ENCODE measurements at places on chromosomes 5 and 9.

- DNase-seq: no peak
These were observed 72.1 kb downstream of the FEM1C start for GRCh38 chr5:115472271-115473025.

- DNase-seq: no peak
These were observed 32.0 kb downstream of the CKMT2 start for GRCh38 chr5:81265101-81265500.

GRCh38 chr5:102975045-102975444, 144.9 kb downstream of the GIN1 start:
- no peak for DNase-seq

DNA sequence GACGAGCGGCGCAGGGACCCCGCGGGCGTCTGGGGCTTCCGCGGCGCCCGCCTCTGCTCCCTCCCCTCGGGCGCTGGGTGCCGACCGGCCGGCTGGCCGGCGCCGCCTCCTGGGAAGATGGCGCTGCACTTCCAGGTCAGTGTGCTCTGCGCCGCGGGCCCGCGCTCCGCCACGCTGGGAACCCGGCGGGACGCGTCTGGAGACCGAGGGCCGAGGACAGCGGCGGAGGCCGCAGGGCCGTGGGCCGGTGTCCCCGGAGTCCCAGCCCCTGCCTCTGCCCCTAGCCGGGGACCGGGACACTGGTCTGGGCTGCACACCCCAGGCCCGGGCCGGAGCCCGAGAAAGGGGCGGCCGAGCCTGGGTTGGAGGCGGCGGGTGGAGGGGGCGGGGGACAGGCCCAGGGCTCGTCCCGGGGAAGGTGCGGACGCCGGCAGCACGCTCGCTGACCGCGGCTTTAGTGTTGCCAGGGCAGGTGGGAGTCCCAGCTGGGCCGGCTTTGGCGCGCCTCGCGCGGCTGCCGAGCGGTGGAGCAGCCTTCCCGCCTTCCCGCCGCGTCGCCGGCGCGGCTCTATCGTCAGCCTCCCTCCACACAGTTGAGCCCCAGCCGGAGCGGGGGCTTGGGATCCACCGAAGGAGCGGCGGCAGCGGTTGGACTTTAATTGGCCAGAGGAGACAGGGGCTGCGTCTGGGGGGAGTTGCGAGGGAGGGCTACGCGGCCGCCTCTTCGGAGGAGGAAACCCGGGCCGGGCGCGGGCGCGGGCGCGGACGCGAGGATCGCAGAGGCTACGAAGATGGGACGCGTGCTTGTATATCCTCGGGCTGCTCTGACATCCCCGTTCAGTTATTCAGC, at the start of gene RANBP17:
RANBP17 (plus strand) TSS at position 102 of the 850 bp plus-strand sequence.
- DNase-seq: no peak

DNA sequence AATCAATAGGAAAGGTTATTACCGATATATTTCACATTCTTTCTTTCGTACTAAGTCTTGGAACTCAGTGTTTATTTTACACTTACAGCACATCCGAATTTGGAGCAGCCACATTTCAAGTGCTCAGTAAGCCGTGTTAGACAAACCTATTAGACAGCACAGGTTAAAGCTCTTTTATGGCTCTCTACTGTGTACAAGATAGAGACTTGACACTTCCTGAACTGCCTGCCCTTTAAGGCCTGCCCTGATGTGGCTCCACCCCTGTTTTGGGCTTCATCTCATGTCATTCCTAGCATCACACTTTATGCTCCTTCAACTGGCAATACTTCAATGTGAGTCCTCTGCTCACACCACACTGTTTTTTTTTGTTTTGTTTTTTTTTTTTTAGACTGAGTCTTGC, 23.5 kb upstream of the SUSD1 start:
- no peak for DNase-seq

GRCh38 chr5:103525361-103525760, 37.2 kb downstream of the NUDT12 start:
- no peak for DNase-seq

DNA sequence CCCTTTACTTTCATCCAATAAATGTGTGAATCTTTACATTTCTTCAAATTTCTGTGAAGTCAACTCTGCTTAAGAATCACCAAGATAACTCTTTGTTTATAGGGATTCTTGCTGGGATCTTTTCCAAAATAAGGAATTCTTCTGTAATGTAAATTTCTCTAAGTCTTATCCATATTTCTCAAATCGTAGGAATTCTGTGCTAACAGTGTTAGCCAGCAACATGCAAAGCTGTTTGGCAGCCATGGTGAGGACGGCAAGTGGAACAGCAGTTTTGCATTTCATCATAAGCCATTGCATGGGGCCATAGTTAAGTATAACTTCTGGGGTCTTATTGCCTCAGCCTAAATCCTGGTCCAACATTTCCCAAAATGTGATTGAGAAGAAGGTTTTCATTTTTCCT, 310.5 kb upstream of the PRR16 start:
- no peak for DNase-seq

DNA sequence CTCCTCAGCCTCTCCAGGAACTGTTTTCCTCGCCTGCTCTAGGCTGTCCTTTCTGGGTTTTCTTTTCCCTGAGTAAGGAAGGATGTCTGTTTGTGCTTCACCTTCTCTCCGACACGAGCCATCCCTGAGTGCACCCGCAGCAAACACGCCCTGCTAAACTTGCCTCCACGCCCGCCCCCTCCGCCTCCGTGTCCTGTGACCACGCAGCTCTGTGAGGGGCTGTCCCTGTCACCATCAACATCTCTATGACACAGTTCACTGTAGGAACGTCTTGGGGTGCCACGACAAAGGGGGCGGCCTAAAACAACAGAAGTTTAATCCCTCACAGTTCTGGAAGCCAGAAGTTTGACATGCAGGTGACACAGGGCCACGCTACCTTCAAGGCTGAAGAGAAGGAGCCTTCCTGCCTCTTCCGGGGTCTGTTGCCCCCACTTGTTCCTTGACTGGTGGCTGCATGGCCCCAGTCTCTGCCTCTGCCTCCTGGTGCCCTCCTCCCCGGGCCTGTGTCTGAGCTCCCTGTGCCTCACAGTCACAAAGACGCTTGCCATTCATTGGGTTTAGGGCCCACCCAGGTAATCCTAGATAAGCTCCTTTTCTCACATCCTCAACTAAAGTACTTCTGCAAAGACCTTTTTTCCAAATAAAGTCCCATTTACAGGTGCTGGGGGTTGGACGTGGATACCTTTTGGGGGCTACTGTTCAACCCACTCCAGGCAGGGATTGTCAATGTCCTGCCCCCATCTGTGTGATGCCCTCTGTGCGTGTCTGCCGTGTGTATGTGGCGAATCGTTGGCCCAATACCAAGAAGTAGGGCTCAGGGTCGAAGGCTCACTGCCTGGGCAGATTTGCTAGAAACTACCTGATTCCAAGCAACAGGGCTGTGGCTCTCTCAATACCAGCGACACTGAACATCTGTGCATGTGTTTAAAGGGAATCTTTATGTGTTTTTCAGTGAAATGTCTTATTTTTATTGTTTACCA, 39.7 kb downstream of the IRX2 start:
- no peak for DNase-seq

- no peak for DNase-seq
These were observed 64.9 kb downstream of the FAM170A start for GRCh38 chr5:119694284-119694683.

DNA sequence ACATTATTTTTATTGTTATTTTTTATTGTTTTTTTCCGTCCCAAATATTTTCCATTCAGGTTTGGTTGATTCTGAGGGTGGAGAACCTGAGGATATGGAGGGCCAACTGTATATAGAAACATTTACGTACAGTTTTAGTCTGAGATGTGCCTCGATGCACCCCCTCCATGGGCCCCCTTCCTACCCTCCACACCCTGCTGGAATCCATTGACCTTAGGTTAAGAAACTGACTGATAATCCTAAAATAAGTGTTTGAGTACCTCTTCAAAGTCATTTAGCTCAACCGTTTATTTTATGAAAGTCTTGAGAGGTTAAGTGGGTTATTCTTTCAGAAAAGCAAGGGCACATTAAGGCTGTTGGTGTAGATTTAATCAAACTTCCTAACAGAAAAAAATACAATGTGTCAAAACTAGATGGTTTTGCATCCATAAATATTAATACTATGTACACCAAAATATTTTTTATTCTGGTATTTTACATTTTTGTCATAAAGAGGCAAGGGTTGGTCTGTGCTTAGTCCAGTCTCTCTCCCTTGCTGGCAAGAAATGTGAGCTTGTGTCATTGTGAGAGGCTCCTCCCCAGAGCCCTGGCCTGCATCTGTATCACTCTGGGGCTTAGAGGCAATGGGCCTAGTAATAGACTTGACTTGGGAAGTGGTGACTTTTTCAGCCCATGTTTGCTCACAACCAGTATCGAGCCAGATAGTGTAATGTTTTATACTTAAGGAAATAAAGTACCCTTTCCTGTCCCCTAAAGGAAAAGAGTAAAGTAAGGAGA, 15.7 kb downstream of the MTRR start:
- DNase-seq: no peak

- no peak for DNase-seq
These were observed 12.0 kb downstream of the IFNE start for GRCh38 chr9:21470126-21470525.

- DNase-seq: no peak
These were observed 14.3 kb downstream of the IL5 start for GRCh38 chr5:132528866-132529634.

- DNase-seq: no peak
These were observed 271.6 kb upstream of the MAP3K1 start for GRCh38 chr5:56543441-56544388.

DNA sequence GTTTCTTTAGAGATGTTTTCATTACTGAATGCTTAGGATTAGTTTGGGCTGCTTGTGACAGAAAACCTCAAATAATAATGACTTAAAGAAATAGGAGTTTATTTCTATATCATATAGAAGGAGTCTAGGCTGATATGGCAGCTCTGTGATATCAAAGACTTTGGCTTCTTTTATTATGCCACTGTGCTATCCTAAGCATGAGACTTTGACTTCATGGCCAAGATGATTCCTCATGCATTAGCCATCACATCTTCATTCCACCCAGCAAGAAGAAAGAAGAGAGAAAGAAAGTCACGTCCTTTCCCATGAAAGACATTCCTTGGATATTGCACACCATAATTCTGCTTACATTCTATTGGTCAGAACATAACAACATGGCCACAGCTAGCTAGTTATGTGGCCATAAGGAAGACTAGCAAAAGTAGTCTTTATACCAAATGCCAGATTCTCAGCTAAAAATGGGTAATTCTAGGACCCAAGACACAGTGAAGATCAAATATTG, 76.2 kb downstream of the DAPK1 start:
- no peak for DNase-seq

DNA sequence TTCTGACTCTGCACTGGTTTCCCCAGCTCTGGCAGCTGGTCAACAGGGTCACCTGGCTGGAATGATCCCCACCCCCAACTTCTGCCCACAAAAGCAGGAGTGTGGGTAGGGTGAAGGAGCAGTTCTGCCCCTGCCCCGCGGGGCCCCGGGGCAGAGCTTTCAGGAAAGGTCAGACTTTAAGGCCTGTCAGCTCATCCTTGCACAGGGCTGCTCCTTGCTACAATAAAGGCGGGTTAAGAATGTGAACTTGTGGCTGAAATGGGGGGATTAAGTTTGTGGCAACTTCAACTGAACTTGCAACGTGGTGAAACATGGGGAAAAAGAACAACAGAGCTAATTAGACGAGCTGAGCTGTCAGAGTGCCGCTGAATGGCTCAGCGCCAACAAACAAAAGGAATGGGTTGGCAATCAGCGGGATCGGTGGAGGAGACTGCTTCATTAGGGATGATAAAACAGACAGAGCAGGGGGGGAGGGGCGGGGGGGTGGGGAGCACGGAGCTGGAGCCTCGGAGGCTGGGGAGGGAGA, 50.8 kb downstream of the CRB2 start:
- DNase-seq: no peak

DNA sequence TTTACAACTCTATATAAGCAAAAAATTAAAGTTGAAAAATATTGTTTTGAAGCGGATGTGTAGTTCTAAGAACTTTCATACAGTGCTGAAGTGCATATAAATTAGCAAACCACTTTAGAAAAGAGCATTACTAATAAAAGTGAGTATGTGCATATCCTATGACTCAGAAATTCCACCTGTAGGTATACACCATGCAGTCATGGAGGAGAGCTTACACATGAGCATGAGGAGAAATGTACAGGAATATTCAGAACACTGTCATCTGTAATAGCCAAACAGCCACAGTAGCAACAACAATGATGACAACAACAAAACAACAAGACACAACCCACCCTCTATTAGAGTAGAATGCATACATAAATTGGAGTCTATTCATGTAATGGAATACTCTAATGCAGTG, 138.2 kb upstream of the ARRDC3 start:
- no peak for DNase-seq

DNA sequence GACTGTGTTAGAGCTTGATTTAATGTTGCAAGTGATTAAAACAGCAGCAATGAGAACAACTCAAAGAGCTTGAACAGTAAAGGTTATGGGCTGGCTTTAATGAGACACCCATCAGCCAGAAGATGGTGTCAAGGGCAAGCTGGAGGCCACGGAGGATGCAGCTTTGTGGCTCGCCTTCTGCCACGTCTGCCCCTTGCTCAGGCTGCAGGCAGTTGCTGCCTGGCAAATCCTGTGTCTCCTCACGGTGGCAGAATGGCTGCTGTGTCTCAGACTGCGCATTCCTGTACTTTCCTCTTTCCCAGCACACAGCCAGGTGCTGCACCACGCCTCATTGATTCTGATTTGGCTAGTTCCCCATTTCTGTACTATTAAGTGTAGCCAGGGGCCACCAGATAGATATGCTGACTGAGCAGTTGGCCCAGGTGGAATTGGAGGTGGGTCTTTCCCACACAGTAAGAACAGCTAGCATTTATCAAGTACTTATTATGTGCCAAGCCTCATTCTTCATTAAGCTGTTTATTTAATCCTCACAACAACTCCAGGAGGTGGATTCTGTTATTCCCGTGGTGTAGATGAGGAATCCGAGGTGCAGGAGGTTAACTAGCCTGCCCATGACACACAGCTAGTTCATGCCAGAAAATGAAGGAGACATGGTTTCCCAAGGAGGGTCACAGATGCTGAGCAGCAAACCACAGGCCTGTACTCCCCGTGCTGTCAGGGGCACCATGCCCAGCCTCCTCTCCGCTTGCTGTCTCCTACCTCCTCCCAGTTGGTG, 3.5 kb downstream of the NXNL2 start:
- no peak for DNase-seq

- no peak for DNase-seq
These were observed 2.3 kb downstream of the MAN2A1 start for GRCh38 chr5:109691996-109692395.

- no peak for DNase-seq
These were observed 126.9 kb upstream of the MAP3K1 start for GRCh38 chr5:56688402-56688801.

DNA sequence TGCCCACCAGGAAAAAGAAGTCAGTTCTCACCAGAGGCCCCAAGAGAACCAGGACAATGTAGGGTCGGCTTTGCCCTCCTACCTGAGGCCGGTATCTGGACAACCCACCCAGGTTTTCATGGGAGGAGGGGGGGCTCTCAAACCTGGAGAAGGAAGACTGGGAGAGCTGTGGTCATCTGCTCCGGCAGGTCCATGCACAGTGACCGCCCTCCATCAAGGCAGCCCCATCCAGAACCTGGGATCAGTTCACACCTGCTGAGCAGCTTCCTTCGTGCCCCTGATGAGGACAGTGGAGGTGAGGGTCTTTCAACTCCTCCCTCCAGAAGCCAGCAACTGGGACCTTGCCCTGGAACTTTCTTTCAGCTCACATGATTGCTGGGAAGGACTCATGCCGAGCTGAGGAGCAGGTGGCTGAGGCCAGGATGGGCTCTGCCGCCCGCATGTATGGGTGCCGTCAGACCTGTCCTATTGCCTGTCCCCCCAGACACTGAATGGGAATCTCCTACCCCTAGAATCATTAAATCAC, 20.8 kb upstream of the FIBCD1 start:
- DNase-seq: no peak
